ENCODE measurements at places on chromosomes 12 and 14. TPM values are rescaled to one million over a fixed set of nuclear protein-coding genes. Genes with fewer than 3 reads are reported as not detected.

GRCh38 chr14:45028107-45028626 lies 55.7 kb upstream of the PRPF39 start:
- no peaks in the 10 kb centered on the region for H3K4me1 ChIP-seq
- no peak for DNase-seq
- H3K27ac ChIP-seq = no peak overlapping the region

DNA sequence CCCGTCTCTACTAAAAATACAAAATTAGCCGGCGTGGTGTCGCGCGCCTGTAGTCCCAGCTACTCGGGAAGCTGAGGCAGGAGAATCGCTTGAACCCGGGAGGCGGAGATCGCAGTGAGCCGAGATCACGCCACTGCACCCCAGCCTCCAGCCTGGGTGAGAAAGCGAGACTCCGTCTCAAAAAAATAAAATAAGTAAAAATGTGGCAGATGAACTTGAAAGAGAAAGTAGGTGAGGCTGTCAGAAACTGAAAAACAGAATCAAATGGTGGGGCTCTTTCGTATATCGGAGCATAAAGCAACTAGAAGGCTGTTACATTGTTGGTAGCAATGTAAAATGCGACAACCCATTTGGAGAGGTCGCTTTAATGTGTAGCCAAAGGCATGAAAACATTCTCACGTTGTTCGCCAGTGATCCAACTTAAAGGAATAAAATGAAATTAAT lies 767 bp upstream of the CCNT1 start:
- peaks cover 15% of the 10 kb centered on the region for H3K36me3 ChIP-seq
- peak overlapping the region; percentile 67 for H3K4me3 ChIP-seq
- H3K4me1 ChIP-seq = peaks cover 30% of the 10 kb centered on the region
- DNase-seq = no peak

Gene LRRIQ1
- total RNA-seq = not detected

DNA sequence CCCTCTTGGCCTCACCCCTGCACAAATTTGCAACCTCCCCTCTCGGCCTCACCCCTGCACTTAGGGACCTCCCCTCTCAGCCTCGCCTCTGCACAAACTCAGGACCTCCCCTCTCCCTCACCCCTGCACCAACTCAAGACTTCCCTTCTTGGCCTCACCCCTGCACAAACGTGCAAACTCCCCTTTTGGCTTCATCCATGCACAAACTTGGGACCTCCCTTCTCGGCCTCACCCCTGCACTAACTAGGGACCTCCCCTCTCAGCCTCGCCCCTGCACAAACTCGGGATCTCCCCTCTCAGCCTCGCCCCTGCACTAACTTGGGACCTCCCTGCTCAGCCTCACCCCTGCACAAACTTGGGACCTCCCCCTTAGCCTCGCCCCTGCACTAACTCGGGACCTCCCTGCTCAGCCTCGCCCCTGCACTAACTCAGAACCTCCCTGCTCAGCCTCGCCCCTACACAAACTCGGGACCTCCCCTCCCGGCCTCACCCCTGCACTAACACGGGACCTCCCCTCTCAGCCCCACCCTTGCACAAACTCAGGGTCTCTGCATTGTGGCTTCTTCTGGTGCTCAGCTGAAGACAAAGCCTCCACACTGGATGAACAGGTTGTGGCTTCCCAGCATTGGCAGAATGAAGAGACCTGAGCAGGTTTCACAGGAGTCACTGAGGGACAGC lies 11.0 kb upstream of the GOLGA3 start:
- H3K4me1 ChIP-seq = peaks cover 9% of the 10 kb centered on the region
- no peak overlapping the region for H3K27ac ChIP-seq
- H3K27me3 ChIP-seq = no peaks in the 10 kb centered on the region
- no peak overlapping the region for H3K4me3 ChIP-seq
- peaks cover 28% of the 10 kb centered on the region for H3K36me3 ChIP-seq

Gene DGKA
- 236 TPM for total RNA-seq

DNA sequence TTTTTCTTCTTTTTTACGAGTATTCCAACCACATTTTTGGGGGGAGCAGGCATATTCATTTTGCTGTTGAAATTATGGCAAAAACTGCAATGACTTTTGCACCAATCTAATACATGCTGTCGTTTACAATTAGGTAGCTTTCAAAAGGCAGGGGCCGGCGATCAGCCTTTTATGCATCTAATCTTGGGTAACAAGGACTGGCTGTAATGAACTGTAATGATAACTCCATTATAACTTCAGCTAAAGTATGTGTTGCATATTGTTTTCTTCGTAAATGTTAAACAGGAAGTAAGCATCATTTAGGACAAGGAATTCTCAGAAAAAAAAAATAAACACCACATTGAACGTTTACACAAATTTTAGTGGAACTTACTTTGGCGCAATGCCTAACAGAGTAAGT lies 30.3 kb upstream of the KLRF1 start:
- H3K27ac ChIP-seq = peak overlapping the region; percentile 28
- H3K36me3 ChIP-seq = no peaks in the 10 kb centered on the region
- peak overlapping the region; percentile 36 for H3K4me3 ChIP-seq
- DNase-seq = no peak

- H3K4me3 ChIP-seq = no peak overlapping the region
- DNase-seq = no peak
- no peaks in the 10 kb centered on the region for H3K27me3 ChIP-seq
- no peak overlapping the region for H3K27ac ChIP-seq
- H3K4me1 ChIP-seq = no peaks in the 10 kb centered on the region
Observed at GRCh38 chr14:29847056-29847380, 80.6 kb downstream of the PRKD1 start.

GRCh38 chr12:57224973-57225679 lies 4.4 kb upstream of the SHMT2 start:
- H3K27ac ChIP-seq = no peak overlapping the region
- no peak overlapping the region for H3K4me3 ChIP-seq
- no peaks in the 10 kb centered on the region for H3K36me3 ChIP-seq
- peaks cover 65% of the 10 kb centered on the region for H3K27me3 ChIP-seq
- peak; percentile 69 for DNase-seq
- H3K4me1 ChIP-seq = peaks cover 50% of the 10 kb centered on the region

GRCh38 chr14:52369305-52369801 lies 55.2 kb downstream of the PTGER2 start:
- DNase-seq = no peak
- H3K4me3 ChIP-seq = no peak overlapping the region
- H3K27ac ChIP-seq = no peak overlapping the region
- H3K27me3 ChIP-seq = no peaks in the 10 kb centered on the region
- no peaks in the 10 kb centered on the region for H3K4me1 ChIP-seq

DNA sequence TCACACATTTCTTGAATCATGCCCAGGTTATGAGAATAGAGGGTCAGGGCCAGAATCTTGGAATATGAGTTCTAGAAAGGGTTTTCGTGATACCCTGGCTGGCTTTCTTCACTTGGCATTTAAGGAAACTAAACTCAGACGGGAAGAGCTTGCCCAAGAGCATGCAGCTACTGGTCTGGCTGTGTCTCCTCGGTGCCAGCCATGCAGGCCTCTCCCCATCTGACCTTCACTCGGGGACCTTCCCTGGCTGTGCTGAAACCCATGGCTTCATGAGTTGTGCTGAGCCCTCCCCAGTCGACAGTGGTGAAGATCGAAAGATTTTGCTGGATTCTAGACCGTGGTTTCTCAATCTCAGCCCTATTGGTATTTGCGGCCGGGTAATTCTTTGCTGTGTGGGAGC lies 38.0 kb downstream of the FOXN3 start:
- no peaks in the 10 kb centered on the region for H3K36me3 ChIP-seq
- no peaks in the 10 kb centered on the region for H3K4me1 ChIP-seq
- DNase-seq = no peak

GRCh38 chr14:69992564-69992963 lies 113.3 kb downstream of the SMOC1 start:
- DNase-seq = no peak
- no peaks in the 10 kb centered on the region for H3K36me3 ChIP-seq
- H3K4me3 ChIP-seq = no peak overlapping the region
- no peaks in the 10 kb centered on the region for H3K27me3 ChIP-seq
- H3K4me1 ChIP-seq = no peaks in the 10 kb centered on the region

DNA sequence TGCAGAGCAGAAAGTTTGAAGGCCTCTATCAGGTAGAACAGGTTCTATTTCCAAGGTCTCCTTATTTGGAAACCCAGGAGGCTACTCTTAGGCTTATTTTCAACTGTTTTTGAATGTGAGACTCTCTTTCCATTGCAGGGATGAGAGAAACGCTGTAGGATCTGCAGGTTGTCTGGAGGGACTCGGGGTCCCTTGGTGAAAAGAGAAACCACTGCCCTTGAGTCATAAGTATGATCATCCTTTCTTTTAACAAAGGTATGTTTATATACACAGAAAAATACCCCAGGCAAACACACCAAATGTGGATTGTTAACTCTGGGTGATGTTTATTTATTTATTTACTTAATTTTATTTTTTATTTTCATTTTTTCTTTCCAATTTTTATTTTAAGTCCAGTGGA lies 57.8 kb upstream of the MAX start:
- no peak overlapping the region for H3K27ac ChIP-seq
- H3K36me3 ChIP-seq = no peaks in the 10 kb centered on the region
- H3K27me3 ChIP-seq = no peaks in the 10 kb centered on the region
- no peaks in the 10 kb centered on the region for H3K4me1 ChIP-seq
- H3K4me3 ChIP-seq = no peak overlapping the region
- no peak for DNase-seq

- no peak overlapping the region for H3K27ac ChIP-seq
- H3K4me3 ChIP-seq = no peak overlapping the region
- DNase-seq = no peak
- H3K36me3 ChIP-seq = peaks cover 29% of the 10 kb centered on the region
- H3K27me3 ChIP-seq = no peaks in the 10 kb centered on the region
Observed at GRCh38 chr12:50988051-50988450, 35.7 kb downstream of the HIGD1C start.

- no peak for DNase-seq
- H3K27ac ChIP-seq = no peak overlapping the region
- no peak overlapping the region for H3K4me3 ChIP-seq
- no peaks in the 10 kb centered on the region for H3K36me3 ChIP-seq
Observed at GRCh38 chr14:98466807-98467206, 805.2 kb downstream of the BCL11B start.

DNA sequence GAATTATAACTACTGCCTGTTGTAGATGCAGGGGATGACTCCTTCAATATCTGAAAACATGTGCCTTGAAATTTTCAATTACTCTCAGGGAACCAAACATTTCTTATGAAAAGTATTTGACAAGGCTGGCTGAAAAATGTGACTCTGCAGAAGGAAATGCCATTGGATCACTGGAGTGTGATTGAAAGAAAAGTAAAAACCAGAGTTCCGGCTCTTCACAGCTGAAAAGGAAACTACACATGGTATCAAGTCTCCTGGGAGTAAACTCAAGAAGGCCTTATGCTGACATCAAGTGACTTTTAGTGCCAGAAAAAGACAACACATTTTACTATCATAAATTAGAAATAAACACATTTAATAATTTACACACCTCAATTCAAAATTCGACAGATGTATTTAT lies 693.0 kb downstream of the LRFN5 start:
- no peaks in the 10 kb centered on the region for H3K27me3 ChIP-seq
- no peaks in the 10 kb centered on the region for H3K36me3 ChIP-seq
- H3K4me1 ChIP-seq = no peaks in the 10 kb centered on the region
- DNase-seq = no peak
- no peak overlapping the region for H3K4me3 ChIP-seq

Gene OR6C74
- total RNA-seq = not detected

DNA sequence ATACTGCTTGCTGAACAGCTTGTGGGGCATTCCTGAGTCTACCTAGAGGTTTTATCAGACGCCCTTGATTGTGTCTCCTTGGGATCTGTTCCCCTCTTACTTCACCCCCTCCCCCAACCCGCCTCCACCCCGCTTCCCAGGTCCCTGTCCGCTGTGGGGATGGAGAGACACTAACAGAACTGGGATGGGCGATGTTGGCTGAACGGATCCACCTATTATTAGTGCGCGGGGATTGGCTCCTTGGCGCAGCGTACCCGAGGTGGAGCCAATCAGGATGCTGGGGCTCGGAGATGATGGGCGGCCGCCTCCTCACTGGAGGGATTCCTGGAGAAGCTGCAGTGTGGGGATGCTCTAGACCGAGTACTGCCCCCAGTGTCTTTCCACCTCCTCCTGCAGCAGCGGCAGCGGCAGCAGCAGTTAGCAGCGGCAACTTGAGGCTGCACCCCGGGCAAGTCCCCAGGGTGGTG lies at the start of gene SYT1:
SYT1 (plus strand) TSS at position 372 of the 467 bp plus-strand sequence.
- no peaks in the 10 kb centered on the region for H3K27me3 ChIP-seq
- no peaks in the 10 kb centered on the region for H3K36me3 ChIP-seq
- no peak for DNase-seq
- H3K4me3 ChIP-seq = no peak within 1 kb of the TSS

DNA sequence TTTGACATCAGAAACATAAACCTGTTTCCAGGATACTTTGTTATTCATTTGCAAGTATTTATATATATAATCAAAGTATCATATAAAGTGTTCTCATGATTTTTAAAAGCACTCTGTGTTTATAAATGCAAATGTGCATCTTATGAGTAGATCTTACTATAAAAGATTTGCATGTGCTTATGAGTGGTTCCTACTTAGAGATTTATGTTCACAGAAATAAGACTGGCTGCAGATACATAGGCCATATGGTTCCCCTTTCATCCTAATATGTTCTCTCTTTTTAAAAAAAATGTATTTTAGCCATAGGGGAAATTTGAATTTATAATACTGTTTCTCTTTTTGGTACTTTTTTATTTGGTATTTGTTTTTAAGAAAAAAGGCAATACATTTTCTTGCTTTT lies 174.2 kb downstream of the ESR2 start:
- H3K4me1 ChIP-seq = no peaks in the 10 kb centered on the region
- H3K36me3 ChIP-seq = peaks cover 38% of the 10 kb centered on the region
- DNase-seq = no peak
- no peak overlapping the region for H3K4me3 ChIP-seq
- no peak overlapping the region for H3K27ac ChIP-seq

Gene BBS10
- 6.1 TPM for total RNA-seq

GRCh38 chr12:89708565-89709156 lies at the start of gene ATP2B1:
TSS of gene ATP2B1 (minus strand) at chr12:89708838. CDS start at chr12:89655886, 52,952 bp downstream.
- H3K27ac ChIP-seq = peak within 1 kb of the TSS; percentile 97
- H3K4me1 ChIP-seq = peaks cover 38% of the 10 kb centered on the region
- H3K36me3 ChIP-seq = no peaks in the 10 kb centered on the region
- no peaks in the 10 kb centered on the region for H3K27me3 ChIP-seq

Gene CIROP
- not detected for total RNA-seq

Gene SLC5A8
- total RNA-seq = not detected

Gene SYCP3
- 0.27 TPM for total RNA-seq

DNA sequence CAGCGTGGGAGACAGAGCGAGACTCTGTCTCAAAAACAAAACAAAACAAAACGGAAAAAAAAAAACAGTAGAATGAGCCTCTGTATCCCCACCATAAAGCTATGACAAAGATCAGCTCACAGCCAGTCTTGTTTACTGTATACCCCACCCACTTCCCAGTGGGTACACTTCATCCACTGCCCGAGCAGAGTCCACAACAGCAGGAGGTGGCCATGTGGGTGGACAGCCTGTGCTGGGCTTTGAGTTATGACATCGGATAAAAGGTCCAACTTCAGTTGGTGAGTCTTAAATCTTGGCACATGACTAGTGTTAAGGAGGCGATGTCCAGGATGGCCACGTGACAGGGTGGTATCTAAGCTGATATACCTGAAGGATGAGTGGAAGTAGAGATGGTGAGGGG lies 34.8 kb upstream of the MAPKAPK5 start:
- no peaks in the 10 kb centered on the region for H3K27me3 ChIP-seq
- no peak for DNase-seq
- no peaks in the 10 kb centered on the region for H3K4me1 ChIP-seq
- H3K4me3 ChIP-seq = no peak overlapping the region

All from CD8-positive, alpha-beta memory T cell (primary cell).